Brain pericyte (primary cell): ENCODE measurements at places on chromosomes 12 and 14.
A peak's percentile ranks its signal among the peaks of the same experiment; 100 is the strongest.

DNA sequence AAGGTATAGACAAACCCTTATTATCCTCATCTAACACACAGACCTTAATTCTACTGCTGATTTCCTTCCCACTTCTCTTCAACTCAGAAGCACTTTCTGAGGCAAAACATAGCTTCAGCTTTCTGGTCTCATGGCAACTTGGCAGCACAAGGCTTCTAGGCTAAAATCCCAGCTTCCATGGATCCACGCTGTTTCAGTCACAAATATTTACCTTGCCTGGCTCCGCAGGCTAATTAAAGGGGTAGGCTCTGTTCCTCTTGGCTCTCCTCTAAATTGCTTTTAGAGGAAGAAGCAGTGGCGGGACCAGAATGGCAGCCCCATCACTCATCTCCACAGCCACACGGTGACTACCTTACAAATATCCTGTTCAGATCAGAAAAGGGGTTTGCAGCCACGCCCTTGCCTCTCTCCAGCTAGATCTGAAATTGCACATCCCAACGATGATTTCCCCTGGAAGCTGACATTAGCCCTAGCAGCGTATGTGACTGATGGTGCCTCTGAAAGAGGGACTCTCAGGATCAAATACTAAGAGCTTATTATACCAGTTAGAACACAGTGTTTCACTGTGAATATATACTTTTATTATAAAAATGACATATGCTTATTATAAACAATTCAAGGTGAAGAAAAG is 221.5 kb upstream of the NUDT4 start:
- no peak for DNase-seq

DNA sequence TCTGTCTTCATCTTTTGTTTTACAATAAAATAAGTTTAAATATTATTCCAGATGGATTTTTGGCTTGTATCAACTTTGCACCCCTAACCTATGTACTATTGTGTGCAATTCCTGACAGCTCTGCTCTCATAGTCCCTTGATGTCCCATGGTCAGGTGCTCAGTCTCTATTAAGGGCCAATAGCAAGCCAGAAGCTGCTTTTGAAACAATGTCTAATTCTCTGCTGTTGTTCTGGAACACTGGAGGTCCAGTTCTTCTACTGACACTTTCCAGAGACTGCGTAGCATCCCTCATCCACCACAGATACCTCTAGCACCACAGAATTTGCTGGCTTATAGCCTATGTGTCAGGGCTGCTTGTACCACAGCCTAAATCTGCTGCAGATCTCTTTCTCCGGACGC is 74.6 kb downstream of the BRMS1L start:
- no peak for DNase-seq

- no peak for DNase-seq
Observed at GRCh38 chr12:81722004-81722403, 37.1 kb downstream of the PPFIA2 start.

DNA sequence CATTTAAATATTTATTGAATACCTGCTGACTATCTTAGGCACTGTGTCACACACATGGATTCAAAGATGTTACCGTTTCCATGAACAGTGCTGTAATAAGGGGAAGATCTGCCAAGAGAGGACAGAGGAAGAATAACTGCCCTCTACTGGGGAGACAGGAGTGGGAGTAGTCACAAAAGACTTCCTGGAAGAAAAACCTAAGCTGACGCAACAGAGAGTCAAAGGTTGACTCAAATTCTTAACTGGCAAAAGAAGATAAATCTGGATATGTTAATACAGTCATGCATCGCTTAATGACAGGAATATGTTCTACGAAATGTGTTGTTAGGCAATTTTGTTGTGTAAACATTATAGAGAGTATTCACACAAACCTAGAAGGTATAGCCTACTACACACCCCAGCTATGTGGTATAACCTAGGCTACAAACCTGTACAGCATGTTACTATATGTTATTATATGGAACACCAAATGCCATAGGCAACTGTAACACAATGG is 51.5 kb downstream of the DCAF5 start:
- no peak for DNase-seq

GRCh38 chr12:45051572-45052125 is 750 bp upstream of the DBX2 start:
- DNase-seq, result no peak

DNA sequence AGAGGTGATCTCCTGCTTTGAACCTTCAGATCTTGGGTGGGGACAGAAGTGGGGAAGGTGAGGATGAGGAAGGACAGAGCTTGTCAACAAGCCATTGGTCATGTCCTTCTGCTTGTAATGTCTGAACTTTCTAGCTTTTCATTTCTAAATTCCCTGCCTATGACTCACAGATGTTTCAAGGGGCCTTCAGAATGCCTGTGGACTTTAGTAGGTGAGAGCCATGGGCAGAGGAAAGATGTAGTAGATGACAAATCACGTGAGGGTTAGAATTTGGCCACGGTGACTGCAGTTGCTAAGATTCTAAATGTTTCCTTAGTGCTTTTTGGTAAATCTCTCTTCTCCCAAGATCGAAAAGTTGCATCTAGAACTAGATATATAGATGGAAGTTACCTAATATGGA is 18.7 kb upstream of the CREBL2 start:
- DNase-seq, result no peak

GRCh38 chr14:24809135-24809534 is 175.1 kb upstream of the GZMB start:
- no peak for DNase-seq

GRCh38 chr14:76262641-76263040 is 110.9 kb downstream of the GPATCH2L start:
- no peak for DNase-seq

- no peak for DNase-seq
Observed at GRCh38 chr12:83010169-83010804, 323.6 kb downstream of the TMTC2 start.

- DNase-seq, result no peak
Observed at GRCh38 chr12:72315858-72316257, 43.7 kb downstream of the TRHDE start.

DNA sequence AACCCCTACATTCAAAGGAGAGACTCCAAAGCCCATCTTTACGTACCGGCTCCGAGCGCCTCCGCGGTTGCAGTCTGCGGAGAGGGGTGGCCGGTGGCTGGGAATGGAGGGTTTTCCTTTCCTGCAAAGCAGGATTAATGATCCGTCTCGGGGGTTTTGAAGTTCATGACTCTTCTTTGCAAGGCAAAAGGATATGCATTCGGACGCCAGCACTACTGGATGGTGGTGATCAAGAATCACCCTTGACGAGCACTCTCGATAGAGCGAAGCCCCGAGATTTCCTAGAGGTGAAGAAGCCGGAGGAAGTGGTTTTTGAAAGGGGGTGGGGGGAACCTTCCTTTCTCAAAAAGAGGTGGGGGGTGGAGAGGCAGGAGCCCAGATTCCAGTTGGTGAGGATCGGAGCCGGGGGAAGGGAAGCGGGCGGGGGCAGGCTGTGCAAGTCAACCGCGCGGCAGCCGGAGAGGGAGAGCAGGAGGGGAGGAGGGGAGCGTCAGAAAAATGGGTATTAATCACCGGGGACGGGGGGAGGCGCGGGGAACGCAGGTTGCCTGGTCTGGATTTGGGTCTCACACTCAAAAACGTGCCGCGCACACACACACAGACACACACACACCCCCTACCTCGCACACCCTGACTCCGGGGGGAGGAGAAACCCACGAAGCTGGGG is at the start of gene GRIN2B:
GRIN2B (minus strand) TSS at position 307 of the 667 bp plus-strand sequence. CDS start 115,394 bp downstream, outside the sequence.
- no peak for DNase-seq

DNA sequence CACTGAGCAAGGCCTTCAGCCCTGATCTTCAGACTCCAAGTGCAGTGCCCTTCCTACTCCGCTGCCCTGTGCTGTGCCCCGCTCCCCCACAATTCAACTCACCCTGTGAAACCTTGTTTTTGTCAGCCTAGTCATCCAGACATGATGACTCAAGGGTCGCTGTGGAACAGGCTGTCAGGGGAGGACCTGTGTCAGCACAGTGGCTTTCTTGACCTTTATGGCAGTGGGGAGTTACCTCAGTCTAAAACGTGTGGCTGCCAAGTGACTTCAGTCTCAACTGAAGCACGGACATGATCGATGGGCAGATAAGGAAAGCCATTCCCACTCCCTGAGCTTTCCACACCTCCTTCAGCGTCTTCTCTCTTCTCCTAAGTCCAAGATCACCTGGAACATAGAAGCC is 16.3 kb upstream of the FLVCR2 start:
- DNase-seq, result no peak

GRCh38 chr14:75452900-75453816 is 25.3 kb downstream of the JDP2 start:
- DNase-seq, result peak; percentile 39

DNA sequence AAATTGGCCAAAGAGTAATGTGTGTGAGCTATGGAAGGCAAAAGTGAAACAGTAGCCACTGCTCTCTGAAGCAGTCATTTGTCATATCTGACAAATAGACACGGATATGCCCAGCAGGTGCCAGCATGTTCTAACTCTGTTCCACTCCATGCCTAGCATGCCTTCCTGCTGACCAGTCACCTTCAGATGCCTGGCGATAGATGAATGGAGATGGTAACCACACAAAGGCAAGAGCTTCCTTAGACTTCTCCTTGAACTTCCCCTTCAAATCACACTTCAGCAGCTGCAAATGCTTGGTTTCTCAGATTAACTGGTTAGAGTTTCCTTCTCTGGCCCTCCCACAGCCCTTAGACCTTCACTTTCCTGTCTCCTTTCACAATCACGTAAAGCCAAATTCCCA is 429.9 kb downstream of the DAD1 start:
- no peak for DNase-seq
